T-helper 2 cell (primary cell): ENCODE measurements at places on chromosomes 2 and 18.

DNA sequence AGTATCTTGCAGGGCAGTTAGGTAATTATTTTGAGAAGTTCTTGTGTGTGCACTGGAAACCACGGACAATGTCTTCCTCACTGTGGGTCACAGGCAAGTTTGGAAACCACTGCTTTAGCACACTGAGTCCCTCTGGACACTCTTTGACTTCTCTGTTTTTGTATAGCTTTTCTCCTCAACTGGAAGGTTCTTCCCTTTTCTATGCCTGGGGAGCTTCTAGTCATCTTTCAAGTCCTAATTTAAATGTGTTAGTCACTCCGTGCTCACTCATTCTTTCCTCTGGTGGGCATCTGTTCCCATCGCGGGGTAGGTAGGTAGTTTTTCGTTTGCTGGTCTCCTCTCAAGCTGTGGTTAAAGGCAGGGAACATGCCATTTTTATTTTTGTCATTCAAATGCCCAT, 32.1 kb downstream of the E2F6 start:
- no peak for DNase-seq

- no peak for DNase-seq
These were observed 244.1 kb upstream of the TNP1 start for GRCh38 chr2:217103752-217104545.

DNA sequence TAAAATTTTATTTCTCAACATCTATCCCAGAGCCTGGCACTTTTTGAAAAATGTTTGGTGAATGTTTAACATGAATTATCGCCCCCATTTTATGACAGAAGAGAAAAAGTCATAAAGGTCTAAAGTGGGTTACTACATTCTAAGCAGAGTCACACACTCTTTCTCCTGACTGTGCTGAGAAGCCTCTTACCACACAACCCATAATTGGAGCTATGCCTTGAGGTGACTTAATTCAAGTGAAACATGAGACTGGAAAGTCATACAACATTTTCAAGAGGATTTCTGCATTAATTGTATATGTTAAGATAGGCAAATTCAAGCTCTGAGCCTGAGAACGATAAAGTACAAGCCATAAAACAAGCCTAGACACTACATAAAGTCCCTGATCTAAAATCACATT, 3.1 kb upstream of the DSEL start:
- DNase-seq = no peak

- peak; percentile 75 for DNase-seq
These were observed 52.0 kb downstream of the CYBRD1 start for GRCh38 chr2:171574149-171574795.

DNA sequence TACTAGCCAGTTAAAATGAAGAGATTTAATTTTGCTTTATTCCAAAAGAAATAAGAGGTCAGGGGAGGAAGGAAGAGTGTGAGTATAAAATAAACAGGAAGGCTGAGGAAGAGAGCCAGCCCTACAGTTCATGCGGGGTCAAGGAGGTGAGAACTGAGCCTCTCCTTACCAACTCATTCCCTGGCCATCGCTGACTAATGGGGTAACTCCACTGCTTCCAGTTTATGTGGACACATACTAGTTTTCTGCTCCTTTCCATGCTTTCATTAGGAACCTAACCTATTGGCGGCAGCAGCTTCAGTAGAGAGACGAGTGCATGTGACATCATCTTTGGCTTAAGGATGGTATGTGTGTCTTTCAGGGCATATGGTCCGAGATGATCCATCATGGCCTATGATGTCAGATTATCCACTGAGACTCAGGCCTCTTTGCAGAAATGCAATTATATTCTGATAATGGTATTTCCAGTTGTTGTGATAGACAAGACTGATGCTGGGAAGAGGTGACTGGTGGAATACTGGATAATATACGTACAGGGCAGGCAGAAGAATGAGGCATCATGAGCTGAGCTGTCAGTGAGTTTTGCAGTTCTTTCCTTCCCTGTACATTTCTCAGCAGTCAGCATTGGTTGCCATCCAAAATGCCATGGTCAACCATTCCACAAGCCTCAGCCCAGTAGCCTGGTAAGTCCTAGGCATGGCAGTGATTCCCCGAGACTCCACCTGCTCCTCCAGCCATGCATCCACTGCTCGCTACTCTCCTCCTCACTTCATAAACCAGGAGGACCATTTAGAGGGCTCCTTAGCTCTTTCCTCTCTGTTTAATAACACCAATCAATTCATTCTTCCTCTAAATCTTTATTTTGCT, 184.6 kb upstream of the OSR1 start:
- no peak for DNase-seq

GRCh38 chr2:55076721-55077120, 26.5 kb upstream of the RTN4 start:
- no peak for DNase-seq

GRCh38 chr2:216305574-216305973, 66.7 kb downstream of the MARCHF4 start:
- no peak for DNase-seq

DNA sequence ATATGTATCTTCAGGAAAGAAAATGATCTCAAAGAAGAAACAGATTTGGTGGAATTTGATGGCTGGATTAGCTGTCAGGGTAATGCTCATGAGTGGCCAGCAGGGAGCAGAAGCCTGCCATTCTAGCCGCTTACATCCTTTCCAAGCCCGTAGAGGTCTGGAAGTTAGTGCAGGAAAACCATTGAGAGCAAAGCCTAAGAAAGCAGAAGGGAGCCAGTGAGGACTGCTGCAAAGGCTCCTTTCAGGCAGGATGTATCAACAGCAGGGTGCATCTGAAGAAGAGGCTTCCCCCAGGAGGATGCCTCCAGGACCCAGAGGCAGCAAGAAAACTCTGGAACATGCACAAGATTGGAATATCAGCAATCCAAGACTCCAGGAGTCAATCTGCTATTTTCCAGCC, 22.9 kb upstream of the LBH start:
- DNase-seq = no peak

DNA sequence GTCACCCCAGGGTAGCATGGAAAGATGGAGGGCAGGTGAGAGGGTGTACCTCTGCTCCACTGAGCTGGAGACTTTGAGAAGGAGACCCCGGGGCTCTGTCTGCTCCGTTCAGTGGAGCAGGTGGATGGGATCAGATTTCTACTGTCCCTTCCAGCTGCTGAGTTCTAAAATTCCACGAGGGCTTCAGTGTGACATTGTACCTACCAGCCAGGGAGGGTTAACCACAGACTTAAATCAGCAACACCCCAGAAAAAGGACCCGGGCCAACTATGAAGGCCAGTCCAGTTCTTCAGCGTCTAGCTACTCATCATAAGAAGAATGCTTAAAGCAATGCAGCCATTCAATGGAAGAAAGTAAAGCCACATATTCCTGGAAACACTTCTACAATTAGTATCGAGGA, 23.8 kb downstream of the STAT1 start:
- DNase-seq = no peak

- no peak for DNase-seq
These were observed 80.4 kb downstream of the LCLAT1 start for GRCh38 chr2:30527411-30527810.

GRCh38 chr2:127052057-127052770, 54.7 kb downstream of the BIN1 start:
- no peak for DNase-seq

DNA sequence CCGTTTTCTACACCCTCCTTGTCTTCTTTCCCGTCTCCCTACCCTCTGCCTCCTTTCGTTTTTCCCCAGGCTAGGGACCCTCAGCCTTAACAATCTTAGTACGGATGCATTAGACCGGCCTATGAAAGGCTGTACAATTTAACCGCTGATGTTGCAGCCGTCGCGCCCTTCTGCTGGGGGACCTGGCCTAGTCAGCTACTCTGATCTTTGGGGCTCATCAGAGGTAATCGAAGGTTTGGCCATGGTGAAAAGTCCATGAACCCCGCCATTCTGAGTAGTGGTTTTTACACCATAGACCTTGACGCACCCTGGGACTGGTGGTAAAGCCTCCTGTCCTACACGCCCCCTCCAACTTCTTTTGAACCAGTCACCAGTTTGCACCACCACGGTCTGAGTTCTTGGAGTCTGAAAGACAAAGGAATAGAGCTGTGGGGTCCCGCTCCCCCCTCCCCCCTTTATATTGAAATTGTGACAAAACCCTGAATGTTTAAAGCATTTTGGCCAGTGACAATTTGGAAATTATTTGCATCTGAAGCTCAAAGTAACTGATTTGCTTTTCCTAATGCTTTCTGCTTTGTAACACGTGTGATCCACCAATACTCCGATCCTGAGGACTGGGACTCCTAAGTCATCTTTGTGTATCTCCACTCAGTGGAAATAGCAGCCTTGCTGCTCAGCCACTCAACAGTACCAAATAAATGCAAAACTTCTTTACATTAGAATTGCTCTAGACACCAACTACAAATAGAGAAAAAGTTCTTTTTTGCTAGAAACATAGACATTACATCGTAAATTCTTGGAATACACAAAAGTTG, 642 bp upstream of the SRSF7 start:
- no peak for DNase-seq

- DNase-seq = no peak
These were observed 713.8 kb downstream of the NRXN1 start for GRCh38 chr2:50318147-50318546.

- no peak for DNase-seq
These were observed 203.6 kb downstream of the UBE2E3 start for GRCh38 chr2:181183878-181184542.

DNA sequence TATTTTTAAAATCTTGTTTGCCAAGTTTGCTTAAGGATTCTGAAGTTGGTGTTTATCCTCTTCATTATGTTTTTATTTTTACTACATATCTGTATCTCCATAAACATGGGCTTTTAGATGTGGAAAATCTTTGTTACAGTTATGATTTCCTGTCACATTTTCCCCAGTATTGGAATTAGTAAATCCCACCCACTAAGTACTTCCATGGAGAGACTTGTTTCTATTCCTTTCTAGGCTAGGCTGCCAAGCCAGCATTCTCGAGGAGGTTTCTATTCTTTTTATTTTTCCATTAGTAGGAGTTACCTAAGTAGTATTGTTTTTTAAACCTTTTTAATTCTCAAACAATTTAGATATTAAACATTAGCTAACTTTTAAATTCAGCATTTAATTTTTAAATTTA, 22.1 kb downstream of the PKP4 start:
- DNase-seq = no peak

DNA sequence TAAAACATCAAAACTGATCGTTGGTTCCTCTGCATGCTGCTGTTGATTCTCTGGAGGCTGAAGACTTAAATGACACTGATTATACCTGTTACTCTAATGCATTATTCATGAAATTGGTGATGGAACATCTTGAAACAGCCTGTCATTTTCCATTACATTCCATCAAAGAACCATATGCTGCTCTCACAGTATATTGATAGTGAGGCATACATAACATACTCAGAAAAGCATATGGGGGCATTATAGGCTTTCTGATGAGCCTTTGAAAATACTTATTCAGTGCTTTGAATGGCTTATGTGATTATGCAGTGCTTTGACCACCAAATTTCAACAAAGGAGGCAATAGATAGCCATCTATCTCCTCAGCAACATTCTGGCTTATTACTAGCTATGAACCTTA, 392.1 kb downstream of the CDH19 start:
- no peak for DNase-seq

GRCh38 chr2:64260817-64261216, 116.6 kb upstream of the PELI1 start:
- DNase-seq = no peak

DNA sequence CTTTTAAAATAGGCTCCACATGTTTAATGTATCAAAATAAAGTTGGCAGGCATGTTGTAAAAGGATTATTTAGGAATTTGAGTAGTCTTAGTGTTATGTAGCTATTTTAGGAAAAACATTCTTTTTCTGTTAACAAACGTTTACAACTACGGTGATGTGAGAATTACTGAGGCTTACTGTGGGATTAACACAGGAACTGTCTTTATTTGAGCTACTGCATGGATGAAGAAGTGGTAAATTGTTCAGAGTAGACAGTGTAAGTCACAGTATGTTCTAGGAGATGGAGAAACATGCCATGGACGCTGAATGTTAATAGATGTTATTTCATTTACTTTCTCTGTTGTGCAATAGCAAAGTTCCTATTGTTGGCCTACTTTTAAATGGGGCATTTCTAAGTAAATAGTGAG, 1.6 kb downstream of the PPM1B start:
- DNase-seq = no peak

- peak; percentile 81 for DNase-seq
These were observed 25.4 kb upstream of the SLC66A3 start for GRCh38 chr2:11129598-11130449.

GRCh38 chr2:197360744-197361156, 50.2 kb upstream of the ANKRD44 start:
- no peak for DNase-seq

DNA sequence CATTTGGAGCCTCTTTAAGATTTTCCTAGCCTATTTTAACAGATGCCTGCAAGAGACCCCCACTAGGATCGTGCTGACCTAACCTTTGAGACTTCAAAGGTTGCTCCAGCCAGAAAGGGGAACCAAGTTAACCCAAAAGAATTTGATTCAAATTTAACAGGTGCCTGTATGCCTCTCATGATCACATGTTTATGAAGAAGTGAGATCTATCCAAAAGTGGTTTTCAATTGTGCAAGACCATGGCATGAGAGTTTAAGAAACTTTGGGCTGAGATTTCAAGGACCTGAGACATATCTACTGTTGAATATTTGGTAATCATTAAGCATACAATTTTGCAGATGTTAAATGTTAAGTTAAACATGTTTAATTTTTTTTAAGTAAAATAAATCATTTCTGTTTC, 1.3 kb upstream of the RSAD2 start:
- DNase-seq = no peak

DNA sequence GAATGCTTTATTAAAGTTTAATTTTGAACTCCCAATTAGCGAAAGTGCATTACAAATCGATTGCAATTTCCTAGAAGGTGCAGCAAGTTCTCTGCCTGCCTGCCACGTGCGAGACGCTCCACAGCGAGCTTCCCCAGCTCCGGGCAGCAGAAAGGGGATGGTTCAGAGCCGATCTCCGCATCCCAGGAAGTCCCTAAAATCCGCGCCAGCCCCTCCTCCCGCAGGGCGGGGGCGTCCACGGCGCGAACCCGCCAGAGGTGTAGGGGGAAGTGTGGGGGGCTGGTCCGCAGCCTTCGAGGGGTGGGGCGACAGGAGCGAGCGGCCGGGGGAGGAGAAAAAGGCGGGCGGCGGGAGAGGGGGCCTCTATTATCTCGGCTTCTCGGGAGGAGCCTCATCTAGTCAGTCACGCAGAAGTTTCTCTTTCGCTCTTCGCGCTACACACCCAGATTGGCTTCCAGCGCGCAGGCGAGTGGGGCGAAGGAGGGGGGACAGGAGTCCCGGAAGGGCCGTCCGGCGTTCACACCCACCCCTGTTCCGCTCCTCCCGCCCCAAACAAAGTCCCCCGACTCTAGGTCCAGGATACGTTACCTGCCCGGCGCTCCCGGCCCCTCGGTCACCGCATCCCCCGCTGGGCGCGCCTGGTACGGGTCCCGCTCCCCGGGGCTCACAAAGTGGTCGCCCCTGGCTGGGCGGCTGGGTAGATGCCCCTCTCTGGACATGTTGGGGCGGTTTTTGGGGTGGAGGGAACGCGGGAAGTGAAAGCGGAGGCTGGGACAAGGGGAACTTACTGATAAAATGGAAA, 9.1 kb upstream of the NR4A2 start:
- DNase-seq = peak; percentile 82

DNA sequence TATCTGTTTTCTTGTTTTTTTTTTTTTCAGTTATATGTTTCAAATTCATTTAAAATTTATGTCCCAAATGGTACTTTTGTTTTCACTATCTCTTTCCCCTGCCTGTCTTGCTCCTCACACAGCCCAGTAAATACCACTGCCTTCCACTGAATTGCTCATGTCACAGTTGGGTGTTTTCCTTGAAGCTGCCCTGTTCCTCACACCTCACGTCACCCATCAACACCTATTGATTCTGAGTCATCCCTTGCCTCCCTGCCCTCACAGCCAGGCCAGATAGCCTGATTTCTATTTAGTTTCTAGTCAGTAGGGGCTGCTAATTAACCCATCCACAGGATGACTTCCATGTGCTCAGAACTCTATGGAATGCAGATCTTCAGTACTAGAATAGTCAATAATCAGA, 25.3 kb downstream of the FSHR start:
- DNase-seq = no peak
